MG63 (cell line): ENCODE measurements at places on chromosomes 7 and 10. TPM values are rescaled to one million over a fixed set of nuclear protein-coding genes. Genes with fewer than 3 reads are reported as not detected.

GHRHR gene
- not detected in 2 replicates for total RNA-seq

DNA sequence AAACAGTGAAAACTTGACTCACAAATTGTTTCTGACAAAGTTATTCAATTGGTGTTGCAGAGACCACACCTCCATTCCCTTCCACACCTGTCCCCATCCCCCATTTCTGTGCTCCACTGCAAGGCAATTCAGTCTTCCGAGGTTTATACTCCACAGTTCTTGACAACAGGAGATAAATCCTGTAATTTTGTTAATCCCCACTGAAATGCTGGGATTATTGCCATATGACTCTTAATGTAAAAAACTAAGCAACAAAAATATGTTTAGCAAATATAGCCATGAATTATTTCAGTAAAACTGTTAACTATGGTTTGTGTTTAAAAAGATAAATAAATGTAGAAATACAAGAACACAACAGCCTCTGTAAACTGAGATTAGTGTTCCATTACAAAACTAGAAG is 170.1 kb upstream of the SEMA3D start:
- DNase-seq: no peak

DNA sequence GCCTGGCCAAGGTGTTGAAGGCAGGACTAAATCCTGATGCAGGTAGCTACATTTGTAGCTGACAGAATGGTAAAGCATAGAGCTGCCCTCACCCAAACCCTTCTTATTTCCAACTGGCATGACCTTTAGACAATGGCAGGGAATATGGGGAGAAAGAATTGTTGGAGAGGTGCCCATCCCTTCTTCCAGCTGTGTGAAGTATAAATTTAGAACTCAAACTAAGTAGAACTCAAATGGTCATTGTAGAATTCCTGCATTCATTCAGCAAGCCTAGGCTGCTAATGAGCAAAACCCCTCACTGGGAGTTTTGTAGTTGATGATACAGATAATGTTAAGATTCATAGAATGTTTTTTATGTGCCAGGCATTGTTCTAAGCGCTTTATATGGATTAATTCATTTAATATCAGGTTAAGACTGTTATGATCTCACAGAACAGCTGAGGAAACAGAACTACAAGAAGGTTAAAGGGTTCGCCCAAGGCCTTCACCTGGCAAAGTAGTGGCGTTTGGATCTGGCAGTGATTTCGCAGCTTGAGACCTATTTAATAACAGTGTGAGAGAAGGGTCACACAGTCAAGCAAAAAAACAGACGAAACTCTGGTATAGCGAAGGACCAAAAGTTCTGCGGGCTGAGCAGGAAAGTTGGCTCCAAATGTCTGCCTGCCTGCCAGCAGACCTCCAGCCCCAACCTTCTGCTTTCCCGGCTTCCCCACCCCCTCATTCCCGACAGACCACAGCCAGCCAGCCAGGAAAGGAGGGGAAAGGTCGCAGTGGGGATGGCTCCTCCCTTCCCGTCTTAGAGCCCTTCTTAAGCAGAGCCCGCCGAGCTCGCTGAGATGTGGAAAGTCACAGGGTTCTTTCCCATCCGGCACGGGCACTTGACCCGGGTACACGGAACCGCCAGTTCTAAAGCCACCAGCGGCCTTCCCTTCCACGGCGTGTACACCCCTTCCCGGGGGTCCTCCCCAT is 1.6 kb upstream of the HILPDA start:
- peak; percentile 86 for DNase-seq

GRCh38 chr10:11186374-11186773 is 168.7 kb downstream of the CELF2 start:
- DNase-seq: no peak
